ENCODE measurements at places on chromosomes 4 and X. TPM values are rescaled to one million over a fixed set of nuclear protein-coding genes. Genes with fewer than 3 reads are reported as not detected.

The LRRC66 gene
- 0.23 TPM for total RNA-seq

The ZNF280C gene
- 1.7 TPM for total RNA-seq

The ASMT gene
- total RNA-seq, result not detected

The LRCH2 gene
- 3.2 TPM for total RNA-seq

The RBMX gene
- total RNA-seq, result 116 TPM

The ITIH6 gene
- not detected for total RNA-seq

The ANK2 gene
- 17.0 TPM for total RNA-seq

The PPA2 gene
- total RNA-seq, result 49.8 TPM
